ENCODE measurements at places on chromosomes 11 and 22.
A peak's percentile ranks its signal among the peaks of the same experiment; 100 is the strongest.

DNA sequence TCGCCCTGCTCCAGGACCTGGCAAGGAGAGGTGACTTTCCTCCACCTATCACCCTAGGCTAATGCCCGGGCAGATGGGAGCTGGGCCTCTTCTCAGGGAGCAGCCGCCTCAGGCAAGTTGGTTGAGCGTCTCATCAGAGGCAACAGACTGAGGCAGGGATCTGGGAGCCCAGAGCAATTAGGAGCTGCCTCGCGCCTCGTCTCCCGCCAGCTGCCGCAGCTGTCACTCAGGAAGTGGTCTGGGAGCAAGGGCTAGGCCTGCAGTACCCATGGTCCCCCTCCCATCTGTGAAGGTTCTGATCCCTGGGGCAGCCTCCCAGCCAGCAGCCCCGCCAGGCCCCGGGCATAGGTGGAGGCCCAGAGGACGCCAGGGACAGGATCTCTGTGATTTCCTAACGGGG, 4.6 kb upstream of the CABP7 start:
- DNase-seq: peak; percentile 34

- DNase-seq: no peak
Measured at GRCh38 chr22:47036352-47036751, 273.9 kb downstream of the TBC1D22A start.

DNA sequence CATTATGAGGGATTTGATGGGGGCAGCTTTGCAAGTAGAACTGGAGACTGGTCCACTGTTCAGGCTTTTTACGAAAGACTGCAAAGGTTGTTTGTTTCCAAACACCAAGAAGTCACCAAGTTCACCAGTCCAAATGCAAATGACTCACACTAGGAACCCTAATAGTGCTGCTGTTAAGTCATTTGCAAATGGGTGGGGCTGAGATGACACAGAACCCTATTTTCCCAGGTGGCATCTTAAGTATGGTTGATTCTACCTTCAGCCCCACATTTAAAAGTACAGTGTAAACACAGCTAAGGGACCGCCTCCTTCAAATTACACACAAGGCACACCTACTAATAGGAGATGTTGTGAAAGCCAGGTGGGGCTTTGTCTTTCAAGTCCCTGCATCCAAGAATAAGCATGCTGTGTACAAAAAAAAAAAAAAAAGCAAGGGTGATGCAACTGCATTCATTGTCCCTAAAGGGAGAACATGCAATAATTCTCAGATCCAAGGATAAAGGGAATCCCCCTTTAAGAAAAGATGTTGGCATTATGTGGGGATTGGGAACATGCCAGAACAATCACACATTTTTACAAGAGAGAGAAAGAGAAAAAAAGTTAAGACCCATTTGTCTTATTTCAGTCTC, 27.3 kb downstream of the BDNF start:
- peak; percentile 79 for DNase-seq

DNA sequence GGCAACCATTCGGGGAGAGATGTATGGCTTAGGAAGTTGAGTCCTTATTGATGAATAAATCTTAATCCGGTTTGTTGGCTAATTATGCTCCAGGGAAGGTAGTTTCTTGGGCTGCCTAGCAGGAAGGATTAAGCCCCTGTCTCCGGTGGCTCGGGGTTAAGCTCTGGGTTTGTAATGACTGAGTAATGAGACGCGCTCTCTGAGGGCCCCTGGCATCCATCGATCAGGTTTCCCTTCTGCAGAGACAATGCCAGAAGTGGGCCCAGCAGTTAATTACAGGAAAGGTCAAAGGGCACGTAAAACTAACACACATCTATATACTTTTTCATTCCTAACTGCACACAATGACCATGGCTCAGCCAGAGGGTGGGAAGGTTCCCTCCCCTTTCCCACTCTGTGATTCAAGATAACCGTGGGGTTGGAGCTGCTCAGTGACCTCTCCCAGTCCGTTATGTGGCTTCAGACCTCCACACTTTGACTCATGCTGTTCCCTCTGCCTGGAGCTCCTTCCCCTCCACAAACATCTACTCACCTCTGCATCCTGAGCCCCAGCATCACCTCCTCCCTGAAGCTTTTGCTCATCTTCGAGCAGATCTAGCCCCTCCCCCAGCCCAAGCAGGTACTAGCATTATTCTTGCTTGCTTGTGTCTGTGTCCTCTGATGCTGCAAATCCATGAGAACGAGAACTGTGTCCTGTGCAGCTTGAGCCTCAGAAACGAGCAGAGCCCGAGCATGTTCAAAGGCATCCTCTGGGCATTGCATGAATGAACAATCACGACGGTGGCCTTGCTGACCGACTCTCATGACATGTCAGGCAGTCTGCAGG, 16.6 kb downstream of the SCUBE1 start:
- DNase-seq: no peak

GRCh38 chr11:119615003-119615881, 113.8 kb downstream of the NECTIN1 start:
- no peak for DNase-seq

DNA sequence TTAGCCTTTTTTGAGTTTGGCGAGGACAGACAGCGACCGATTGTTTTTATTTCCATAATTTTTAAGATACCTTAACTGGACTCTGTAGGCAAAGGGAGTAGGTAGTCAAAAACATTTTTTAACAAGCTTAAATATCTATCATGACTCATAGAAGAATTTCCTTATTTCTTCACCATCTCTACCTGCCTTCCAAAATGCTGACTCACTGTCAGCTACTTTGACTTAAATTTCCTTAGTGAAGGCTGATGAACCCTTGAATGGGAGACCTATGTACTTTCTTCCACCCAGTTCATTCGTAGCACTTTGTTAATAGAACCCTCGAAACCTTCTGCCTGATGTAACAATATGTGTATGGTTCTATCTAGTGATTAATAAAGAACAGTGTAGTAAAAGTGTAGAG, 1.1 kb upstream of the MTMR2 start:
- no peak for DNase-seq
